ENCODE measurements at places on chromosomes 16 and 17.

- DNase-seq = no peak
Observed at GRCh38 chr17:49046912-49047311, 49.7 kb downstream of the IGF2BP1 start.

DNA sequence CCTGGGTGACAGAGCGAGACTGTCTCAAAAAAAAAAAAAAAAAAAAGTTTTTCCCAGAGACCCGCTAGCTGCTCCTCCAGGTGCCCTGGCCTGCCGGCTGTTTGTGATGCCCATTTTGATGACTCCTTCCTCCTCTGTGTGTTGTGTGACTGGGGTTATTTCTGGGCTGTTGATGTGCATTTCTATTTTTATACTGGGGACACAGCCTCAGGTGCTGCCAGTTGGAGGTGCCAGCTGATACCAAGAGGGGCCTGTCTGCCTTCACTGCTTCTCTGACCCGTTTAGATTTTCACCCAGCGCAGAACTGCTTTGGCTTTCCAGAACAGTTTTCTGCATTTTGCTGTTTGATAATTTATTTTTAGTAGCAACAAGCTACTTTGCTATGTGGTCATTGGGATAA lies 6.7 kb downstream of the PLA2G15 start:
- no peak for DNase-seq

DNA sequence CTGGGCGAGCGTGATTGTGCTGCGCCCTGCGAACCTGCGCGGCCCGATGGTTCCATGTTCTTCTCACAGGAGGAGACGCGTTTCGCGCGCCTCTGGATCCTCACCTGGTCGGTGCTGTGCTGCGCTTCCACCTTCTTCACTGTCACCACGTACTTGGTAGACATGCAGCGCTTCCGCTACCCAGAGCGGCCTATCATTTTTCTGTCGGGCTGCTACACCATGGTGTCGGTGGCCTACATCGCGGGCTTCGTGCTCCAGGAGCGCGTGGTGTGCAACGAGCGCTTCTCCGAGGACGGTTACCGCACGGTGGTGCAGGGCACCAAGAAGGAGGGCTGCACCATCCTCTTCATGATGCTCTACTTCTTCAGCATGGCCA lies 1.0 kb downstream of the FZD2 start:
- DNase-seq = peak; percentile 31

- peak; percentile 34 for DNase-seq
Observed at GRCh38 chr17:72556944-72557826, 436.4 kb downstream of the SOX9 start.

DNA sequence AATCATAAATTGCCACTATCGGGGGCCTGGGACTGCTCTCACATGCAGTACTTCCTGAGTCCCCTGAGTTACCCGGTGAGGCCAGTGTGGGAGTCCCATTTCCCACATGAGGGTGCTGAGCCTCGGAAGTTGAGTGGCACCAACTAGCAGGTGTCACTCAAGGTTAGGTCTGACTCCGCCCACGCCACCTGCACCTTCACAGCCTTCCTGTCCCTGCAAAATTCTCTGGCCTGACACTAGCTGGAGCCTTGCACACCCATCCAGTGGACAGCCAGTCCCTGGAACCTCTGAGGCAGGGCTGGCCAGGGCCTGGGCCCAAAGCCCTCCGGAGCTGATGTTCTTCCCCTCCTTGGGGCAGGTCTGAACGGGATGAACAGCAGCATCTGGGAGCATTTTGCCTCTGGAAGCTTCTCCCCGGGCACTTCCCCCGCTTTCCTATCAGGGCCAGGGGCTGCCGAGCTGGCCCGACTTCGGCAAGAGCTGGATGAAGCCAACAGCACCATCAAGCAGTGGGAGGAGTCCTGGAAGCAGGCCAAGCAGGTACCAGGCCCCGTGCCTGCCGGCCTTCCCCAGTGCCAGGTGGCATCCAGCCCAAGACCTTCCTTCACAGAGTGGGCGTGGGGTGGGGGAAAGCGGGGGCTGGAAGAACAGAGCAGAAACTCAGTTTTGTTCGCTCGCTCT lies 21.9 kb downstream of the UNC13D start:
- DNase-seq = no peak

- DNase-seq = no peak
Observed at GRCh38 chr16:77335652-77336234, 99.1 kb downstream of the ADAMTS18 start.

- DNase-seq = no peak
Observed at GRCh38 chr16:79571065-79571902, 29.3 kb downstream of the MAF start.

GRCh38 chr17:72978593-72979218 lies 113.8 kb downstream of the SLC39A11 start:
- DNase-seq = no peak

GRCh38 chr17:49456183-49456965 lies 38.7 kb upstream of the NGFR start:
- DNase-seq = peak; percentile 92

- DNase-seq = no peak
Observed at GRCh38 chr17:49521088-49521450, 26.0 kb downstream of the NGFR start.

- no peak for DNase-seq
Observed at GRCh38 chr17:62193249-62193648, 128.2 kb upstream of the MED13 start.

DNA sequence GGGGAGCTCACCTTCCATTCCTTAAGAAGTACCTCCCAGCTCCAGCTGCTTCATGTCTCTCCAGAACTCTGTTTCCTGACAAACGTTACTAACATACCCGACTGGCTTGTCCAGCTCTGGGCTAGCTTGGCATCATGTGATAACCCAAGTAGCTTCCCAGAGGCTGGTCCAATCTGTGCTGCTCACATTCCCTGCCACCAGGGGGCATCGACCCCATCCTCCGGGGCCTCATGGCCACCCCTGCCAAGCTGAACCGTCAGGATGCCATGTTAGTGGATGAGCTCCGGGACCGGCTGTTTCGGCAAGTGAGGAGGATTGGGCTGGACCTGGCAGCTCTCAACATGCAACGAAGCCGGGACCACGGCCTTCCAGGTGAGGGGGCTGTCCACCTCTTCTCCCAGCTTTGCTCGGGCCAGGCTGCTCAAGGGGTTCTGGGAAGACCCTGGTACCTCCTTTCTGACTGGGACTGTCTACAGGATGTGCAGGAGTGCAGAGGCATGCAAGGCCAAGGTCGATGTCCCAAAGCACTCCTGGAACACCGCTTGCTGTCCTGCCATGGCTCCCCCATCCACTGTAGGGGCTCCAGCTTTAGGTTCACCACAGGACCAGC lies 7.6 kb downstream of the EPX start:
- DNase-seq = no peak

GRCh38 chr17:79779084-79779529 lies 1.2 kb downstream of the CBX2 start:
- no peak for DNase-seq

- DNase-seq = no peak
Observed at GRCh38 chr17:40068584-40068916, 5.8 kb downstream of the THRA start.

DNA sequence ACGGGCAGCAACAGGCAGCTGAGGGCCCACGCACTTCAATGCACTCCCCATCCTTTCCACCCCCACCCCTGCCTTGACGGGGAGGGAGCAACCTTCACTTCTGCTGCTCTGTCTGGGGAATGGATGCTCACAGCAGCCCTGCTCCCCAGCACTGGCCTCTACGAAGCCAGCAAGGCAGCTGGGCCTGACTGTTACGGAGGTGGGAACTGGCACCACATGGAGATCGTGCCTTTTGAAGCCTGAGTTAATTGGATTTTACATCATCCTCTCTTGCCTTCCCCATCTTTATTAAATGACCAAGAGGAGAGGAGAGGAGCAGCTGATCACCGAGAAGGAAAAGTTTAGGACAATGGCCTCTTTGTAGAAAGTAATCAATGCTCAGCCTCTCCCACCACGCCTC lies 187.0 kb upstream of the RPL38 start:
- no peak for DNase-seq

DNA sequence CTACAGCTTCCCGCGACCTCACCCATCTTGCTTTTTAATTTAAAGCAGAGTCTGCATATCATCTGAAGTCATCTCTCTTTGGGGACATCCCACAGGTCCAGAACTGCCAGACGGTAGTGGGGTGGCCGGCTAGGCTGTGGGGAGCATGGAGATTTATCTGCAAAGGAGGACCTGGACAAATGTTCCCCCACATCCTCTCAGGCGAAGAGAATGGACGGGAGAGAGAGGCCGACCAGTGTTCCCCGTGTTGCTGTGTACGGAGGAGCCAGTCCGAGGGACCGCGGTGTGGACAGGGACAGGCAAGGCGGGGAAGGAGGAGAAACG lies 665 bp upstream of the MT1M start:
- DNase-seq = no peak

- DNase-seq = no peak
Observed at GRCh38 chr17:78127239-78127887, 1.2 kb downstream of the TMC6 start.

DNA sequence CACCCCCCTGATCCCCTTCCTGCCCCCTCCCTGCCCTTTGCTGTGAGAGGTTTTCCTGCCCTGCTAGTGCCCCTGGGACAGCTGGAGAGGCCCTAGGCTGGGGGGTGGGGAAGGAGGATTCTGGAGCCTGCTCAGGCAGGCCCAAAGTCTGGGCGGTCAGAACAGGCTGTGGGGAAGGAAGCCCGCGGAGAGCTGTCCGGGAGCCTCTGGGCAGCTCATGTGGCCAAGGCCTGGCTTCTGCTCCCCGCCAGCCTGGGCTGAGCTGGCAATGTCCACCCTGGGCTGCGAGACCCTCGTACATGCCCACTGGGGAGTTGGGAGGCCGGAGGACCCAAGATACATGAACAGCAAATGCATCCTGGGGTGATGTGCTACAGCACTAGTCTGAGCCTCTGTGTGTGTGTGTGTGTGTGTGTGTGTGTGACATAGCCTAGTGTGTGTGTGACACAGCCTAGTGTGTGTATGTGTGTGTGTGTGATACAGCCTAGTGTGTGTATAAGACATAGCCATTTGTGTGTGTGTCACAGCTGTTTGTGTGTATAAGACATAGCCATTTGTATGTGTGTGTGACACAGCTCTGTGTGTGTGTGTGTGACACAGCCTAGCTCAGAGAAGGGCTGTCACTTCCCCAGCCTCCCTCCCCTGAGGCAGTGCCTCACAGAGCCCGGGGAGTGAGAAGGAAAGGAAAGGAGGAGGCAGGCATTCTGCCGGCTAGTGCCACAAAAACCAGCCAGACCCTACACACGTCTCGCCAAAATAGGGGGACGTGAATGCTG lies 201.4 kb upstream of the CIBAR2 start:
- peak; percentile 58 for DNase-seq

- DNase-seq = peak; percentile 19
Observed at GRCh38 chr16:72896485-72897118, 151.3 kb downstream of the ZFHX3 start.

DNA sequence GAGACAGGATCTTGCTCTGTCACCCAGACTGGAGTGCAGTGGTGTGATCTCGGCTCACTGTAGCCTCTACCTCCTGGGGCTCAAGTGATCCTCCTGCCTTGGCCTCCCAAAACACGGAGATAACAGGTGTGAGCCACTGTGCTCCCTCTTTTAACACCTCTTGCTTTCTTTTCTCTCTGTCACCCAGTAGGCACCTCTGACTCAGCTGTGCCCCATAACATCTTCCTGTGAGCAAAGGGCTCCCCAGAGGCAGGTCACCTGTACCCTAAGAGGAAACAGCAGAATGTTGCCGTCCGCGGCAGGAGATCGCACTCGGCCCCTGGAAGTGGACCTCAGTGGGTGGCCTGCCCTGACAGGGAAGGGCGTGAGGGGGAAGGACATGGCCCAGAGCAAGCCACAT lies 918 bp upstream of the NLRC3 start:
- no peak for DNase-seq

GRCh38 chr17:32944248-32945020 lies 16.5 kb downstream of the TMEM98 start:
- no peak for DNase-seq

- peak; percentile 72 for DNase-seq
Observed at GRCh38 chr17:75011401-75012095, 922 bp upstream of the MRPL58 start.

DNA sequence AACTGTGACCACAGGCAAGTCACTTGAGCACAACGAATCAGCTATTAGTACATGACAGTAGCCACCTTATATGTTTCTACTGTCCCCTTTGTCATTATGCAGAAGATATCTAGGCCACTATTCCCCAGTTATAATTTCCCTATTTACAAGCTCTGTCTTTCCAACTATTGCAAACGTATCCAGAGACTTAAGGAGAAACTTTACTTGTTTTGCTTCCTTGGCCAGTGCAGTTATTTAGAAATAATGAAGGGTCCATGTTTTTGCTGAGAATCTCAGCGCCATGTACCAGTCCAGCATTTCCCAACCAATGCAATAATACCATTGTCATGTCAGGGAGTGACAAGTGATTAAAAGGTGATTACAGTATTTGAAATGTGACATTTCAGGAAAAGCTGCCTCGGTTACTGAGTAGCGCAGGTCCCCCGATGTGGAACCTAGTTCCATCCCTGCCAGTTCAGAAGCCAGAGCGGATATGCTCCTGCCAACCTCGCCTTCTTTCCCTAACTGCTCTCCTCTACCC lies 743 bp downstream of the ZNF624 start:
- DNase-seq = no peak

DNA sequence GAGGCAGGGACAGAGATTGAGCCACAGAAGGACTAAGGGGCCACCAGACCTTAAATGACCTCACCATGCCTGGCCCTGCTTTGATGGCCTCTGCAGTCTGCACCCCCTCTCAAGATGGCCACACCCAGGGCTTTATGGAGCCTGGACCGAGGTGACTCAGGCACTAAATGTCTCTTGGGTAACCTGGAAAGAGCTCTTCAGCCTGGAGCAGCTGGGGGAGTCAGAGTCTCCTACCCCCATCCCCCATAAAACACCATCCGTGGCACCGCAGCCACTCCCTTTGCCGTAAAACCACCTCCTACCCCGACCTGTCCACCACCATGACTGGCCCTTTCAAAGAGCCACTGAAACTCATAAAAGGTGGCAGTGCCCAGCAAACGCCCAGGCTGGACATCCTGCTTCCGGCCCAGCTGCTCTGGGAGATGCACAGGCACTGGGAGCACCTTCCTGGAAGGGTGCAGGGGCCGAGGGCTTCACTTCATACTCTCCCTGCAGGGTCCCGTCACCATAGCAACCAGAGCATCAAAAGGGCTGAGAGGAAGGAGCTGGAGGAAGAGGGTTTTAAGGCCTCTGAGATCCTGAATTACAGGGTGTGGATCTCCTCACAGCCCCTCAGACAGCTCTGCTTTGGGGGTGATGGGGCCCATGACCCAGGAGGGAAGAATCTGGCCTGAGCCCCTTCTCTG lies 22.3 kb downstream of the FOXN1 start:
- DNase-seq = peak; percentile 15

GRCh38 chr17:76131051-76131691 lies 9.9 kb downstream of the FOXJ1 start:
- no peak for DNase-seq

DNA sequence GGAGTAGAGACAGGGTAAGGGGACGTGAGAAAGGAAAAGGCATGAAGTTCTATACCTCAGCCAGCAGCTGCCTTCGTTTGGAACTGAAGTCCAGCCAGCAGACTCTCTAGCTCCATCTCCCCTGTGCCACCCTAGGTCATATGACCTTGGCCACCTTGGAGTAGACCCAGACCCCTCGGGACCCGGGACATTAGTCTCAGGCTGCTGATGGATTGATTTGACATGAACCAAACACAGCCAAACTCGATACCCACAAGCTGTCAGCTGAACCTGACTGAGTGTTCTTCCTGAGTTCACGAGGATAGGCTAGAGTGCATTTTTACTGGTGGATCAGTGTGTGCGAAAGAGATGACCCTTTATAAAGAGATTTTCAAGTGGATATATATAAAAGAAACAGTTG lies 68.5 kb downstream of the YPEL2 start:
- DNase-seq = no peak

GRCh38 chr17:46832945-46833839 lies 14.7 kb upstream of the WNT3 start:
- peak; percentile 87 for DNase-seq

- peak; percentile 68 for DNase-seq
Observed at GRCh38 chr16:46673320-46674013, 15.5 kb downstream of the VPS35 start.
